ENCODE measurements at places on chromosomes 3 and 15.

DNA sequence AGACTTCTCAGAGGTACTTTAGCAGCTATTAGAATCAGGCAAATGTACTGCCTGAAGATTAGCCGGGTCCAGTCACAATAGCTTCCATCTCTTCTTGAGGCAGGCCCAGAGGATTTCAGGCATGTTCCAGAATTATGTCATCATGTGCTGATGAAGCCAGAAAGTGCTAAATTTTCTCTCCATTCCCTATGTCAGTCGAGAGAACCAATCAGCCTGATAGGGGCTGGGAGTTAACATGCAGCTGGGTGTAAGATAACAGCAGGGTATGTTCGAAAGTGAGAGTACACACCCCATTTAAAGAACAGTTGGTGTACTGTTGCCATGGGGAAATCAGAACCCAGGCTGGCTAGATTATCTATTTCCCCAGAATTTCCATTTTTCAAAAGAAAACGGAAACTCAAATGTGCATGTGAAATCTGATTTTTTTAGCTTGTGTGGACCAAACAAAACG, 48.7 kb downstream of the MYH15 start:
- no peak for DNase-seq

- no peak for DNase-seq
Measured at GRCh38 chr15:62453375-62453774, 288.3 kb upstream of the C2CD4B start.

- no peak for DNase-seq
Measured at GRCh38 chr15:95017666-95018328, 786.4 kb downstream of the MCTP2 start.

DNA sequence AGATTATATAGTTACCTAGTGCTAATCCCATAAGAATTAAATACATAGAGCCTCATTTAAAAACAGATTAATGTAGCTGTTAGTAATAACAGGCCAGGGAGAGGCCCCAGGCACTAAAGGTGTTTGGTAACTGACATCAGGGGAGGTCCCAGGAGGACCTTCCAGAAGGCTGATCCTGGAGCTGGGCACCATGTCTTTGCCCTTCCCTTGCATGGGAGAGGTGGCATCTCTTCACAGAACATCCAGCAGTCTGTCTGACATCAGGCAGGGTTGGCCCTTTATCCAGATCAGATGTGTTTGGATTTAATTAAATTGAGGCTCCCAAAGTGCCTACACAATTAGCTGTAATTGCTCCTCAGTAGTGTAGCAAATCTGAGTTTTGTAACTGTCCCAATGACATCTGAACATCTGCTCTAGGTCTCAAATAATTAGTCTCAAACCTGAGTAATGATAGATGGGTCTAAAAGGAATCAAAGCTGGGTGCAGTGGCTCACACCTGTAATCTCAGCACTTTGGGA, 53.0 kb downstream of the RLBP1 start:
- no peak for DNase-seq

- no peak for DNase-seq
Measured at GRCh38 chr3:157319672-157320071, 117.0 kb upstream of the PTX3 start.

DNA sequence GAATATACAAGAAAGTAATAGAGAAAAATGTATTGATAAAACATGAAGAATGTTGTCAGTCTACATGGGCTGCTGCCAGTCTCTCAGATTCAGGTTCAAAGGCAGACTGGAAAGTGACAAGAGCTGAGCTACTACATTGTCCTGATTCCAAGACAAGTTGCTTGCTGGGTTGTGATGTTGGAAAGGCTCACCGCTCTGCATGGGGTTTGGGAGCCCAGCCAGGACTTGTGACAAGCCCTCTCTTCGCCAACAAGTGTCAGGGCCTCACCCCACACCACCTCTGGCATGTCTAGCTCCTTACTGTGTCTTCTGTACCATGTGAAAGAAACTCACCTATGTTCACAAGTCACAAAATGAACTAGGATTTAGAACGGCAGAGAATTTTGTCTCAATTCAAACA, 43.0 kb upstream of the SH3GL3 start:
- DNase-seq: no peak

GRCh38 chr3:115937054-115937453, 313.7 kb downstream of the GAP43 start:
- DNase-seq: no peak

GRCh38 chr3:119223511-119223910, 17.2 kb downstream of the B4GALT4 start:
- DNase-seq: no peak

GRCh38 chr15:38682363-38682762, 117.7 kb upstream of the RASGRP1 start:
- DNase-seq: no peak

DNA sequence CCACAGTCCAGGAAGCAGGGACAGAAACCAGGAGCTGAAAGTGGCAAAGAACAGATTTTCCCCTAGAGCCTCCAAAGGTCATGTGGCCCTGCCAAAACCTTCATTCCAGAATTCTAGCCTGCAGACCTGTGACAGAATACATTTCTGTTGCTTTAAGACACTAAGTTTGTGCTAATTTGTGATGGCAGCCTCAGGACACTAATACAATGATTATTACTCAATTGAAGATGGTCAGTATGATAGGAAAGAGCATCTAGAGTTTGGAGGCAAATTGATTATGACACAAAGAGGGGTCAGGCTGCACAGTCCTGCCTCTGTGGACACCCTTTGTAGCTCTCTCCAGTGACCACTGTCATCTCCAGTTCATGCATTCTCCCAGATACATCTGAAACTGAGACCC, 79.0 kb upstream of the C3orf49 start:
- no peak for DNase-seq

- DNase-seq: no peak
Measured at GRCh38 chr3:31732548-31732947, 199.8 kb downstream of the STT3B start.

- no peak for DNase-seq
Measured at GRCh38 chr15:62212741-62213140, 47.7 kb upstream of the C2CD4B start.

DNA sequence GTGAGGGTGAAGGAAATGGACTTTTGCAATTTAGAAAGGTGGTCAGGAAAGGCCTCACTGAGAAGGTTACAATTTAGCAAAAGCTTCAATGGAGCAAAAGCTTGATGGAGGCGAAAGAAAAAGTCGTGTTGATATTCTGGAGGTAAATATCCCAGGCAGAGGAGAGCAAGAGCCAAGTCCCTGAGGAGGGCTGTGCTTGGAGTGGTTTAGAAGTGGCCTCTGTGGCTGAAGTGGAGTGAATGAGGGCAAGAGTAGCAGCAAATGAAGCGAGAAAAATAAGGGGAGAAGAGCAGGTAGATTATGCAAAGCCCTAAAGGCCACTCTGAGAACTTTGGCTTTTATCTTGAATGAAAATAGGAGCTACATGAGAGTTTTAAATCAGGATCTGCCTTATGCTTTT, 54.1 kb downstream of the GUCA1C start:
- DNase-seq: no peak

- no peak for DNase-seq
Measured at GRCh38 chr3:156620260-156620659, 54.1 kb upstream of the TIPARP start.

GRCh38 chr3:172839679-172840078, 89.2 kb downstream of the ECT2 start:
- DNase-seq: no peak

DNA sequence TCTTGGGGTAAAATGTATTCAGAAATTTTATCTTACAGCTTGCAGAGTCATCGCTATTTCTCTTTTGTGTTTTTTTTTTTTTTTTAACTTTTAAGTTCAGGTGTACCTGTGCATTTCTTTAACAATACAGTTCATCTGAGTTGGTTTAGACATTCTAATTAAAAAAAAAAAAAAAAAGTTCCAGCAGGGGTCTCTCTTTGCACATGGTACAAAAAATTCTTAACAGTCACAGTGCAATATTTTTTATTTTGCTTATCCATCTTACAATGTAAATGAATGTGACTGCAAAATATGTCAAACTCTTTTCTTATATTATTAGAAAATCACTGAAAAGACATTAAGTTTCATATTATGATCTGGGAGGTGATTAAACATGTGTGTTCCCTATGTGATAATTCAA, 47.5 kb upstream of the SLC9A9 start:
- no peak for DNase-seq

GRCh38 chr15:77163781-77164384, 93.0 kb upstream of the TSPAN3 start:
- no peak for DNase-seq

DNA sequence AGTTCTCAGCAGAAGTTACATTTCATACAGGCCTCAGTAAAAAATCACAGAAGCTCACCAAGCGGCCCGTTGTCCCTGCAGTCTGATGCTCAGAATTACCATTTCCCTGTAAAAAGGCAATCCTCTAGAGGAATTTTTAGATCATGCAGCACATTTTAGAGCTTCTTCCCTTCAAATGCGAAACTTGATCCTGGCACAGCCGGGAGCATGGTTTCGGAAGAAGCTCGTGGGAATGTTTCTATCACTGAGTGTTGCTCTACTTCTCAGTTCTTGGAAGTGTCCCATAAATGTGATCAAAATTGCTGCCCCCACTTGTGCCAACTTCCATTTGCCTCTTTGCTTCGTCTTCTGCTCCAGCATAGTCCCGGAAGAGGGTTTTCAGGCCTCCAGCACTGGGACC, 3.8 kb upstream of the H1-8 start:
- peak; percentile 48 for DNase-seq
